Hypothalamus (tissue), 51 donors: ENCODE measurements at places on chromosomes 5 and 9.

DNA sequence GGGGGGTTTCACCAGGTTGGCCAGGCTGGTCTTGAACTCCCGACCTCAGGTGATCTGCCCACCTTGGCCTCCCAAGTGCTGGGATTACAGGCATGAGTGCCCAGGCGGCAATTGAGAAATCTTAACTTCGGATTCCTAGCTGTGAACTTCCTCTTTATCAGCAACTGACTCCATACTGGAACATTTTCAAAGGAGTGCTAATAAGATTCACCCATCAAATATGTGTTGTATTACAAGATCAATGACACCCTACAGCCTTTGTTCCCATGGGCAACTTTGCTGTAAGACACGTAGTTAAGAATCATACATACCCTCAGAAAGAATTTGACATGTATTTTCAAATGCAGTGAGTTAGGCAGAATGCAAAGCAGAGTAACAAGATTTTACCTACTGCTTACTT lies 23.1 kb upstream of the ACOT12 start:
- DNase-seq: no peak

DNA sequence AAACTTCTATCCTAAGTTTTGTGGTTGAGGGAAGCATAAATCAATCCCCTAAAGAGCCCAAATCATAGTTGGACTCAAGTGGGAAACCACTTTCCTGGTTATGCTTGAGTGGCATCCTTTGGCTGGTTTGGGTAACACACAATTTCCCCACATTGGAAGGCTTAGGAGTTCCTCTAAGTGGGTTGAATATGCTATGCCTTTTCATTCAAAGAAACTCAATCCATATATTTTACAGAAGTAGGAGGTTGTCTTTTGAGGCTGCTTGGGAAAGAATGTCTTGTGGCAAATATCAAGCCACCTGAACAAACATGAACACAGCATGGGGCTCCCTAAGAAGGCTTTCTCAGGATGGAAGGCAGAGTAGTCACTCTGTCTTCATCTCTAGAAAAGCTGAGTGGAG lies 121.1 kb downstream of the SPATA31D1 start:
- DNase-seq: no peak

DNA sequence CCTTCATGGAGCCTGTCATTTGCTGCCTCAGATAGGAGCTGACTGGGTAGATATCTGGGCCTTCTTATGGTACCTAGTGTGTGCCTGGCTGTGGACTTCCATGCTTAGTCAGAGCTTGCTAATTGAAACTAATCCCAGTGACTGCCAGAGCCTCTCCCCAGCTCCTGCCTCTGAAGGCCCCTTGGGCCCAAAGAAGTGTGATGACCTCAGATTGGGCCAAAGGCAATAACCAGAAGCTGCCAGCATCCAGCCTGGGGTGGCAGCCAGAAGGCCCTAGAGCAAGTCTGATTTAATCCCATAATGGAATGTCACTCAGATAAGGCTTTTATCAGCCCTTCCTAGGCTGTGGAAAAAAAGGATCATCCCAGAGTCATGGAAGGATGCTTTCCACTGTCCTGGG lies 17.1 kb upstream of the CDC23 start:
- no peak for DNase-seq

DNA sequence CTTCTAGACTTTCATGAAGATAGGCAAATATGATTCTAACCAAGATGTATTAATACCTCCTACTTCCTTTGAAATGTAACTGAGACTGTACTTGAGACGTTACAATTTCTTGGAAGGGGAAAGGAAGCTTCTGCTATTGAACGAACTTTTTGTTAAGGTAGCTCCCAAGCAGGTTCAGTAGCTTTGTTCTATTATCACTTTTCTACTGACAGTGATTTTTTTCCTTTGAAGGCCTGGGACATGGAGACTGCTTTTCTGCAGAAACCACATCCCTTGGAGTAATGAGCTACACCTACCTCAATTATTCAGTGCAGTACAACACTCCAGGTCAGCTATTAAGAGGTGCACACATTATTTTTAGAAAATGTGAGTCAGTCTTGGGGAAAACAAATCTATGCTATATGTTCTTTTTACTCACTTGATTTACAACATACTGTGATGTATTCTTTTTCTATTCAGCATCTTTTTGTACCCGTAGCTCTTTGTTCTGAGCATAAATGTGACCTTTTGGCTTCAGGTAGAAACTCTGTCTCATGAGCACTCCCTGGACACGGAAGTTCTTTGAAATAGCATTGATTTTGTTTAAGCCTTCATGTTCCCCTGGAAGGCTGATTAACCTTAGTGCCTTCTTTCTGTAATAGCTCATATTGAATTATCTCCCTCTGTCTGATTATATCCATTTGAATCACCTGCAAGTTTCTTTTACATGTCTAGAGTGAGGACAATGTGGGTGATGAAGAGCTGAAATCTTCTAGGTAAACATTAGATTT lies 56.5 kb upstream of the CDKN2B start:
- no peak for DNase-seq

DNA sequence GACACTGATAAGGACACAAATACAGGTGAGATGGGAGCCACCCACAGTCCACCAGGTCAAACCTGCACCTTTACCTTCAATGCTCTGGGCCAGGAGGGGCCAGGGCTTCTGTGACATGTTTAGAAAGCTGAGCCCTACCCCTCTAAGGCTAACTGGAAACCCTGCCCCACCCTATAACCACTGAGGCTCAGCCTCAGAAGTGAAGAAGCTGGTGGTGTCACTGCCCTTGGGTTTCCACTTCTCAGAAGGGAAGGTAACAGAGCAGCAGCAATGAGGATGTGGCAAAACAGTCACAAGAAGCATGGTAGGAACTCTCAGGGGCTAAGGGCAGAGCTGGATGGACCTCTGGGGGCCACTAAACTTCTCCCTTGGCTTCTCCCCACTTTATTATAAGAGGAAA lies 6.0 kb downstream of the PDGFRB start:
- no peak for DNase-seq

GRCh38 chr5:136781464-136781863 lies 416.1 kb upstream of the TRPC7 start:
- no peak for DNase-seq

DNA sequence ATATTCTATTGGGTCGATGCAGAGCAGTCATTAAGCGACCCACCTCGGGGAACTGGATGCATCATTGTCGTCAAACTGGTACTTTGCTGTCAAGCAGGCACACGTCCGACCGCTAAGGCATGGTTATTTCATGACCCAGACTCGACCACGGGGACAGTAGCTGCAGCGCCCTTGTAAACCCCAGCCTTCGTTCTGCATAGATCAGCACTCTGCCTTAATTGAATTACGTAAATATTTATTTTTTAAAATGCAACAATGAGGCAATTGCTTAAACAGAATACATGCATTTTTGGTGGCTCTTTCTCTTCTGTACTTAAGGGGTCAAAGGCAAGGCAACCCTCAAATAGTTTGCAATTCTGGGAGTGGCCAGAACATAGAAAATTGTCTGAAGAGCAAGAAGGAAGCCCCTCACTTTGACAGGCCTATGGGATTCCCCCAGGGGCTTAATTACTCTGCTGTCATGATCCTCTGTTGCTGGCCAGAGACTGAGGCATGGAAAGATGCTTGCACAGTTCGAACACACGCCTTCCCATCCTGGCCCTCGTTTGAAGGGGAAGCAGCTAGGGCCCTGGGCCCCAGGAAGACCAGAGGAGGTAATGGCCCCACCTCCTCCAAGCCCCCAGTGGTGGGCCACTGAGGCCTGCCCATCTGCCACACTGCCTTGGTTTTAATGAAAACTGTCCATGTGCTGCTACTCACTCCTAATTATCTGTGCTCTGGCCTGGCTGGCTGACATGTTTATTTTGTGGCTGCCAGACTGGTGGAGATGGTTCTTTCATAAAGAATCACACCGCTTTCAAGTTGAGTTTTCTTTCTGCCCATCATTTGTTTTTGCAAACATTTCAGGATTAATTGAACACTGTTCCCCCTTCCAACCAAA lies 169.7 kb upstream of the MAST4 start:
- DNase-seq: no peak

DNA sequence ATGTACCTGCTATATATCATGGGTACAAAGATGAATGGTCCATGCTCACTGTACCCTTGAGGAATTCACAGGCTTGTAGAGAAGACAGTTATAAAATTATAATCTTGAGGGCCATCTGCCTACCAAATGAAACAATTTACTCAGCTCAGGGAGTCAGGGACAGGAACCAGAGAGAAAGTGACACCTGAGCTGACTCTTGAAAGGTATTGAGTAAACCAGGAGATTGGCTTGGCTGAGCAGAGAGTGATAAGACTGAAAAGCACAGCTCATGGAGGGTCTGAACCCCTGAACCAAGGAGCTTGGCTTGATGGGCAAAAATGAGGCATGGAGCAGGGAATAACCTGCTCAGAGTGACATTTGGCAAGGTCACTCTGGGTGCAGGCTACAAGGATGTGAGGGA lies 147.3 kb downstream of the FAM114A2 start:
- DNase-seq: no peak

- DNase-seq: no peak
Measured at GRCh38 chr9:84254972-84255371, 85.6 kb downstream of the SLC28A3 start.

DNA sequence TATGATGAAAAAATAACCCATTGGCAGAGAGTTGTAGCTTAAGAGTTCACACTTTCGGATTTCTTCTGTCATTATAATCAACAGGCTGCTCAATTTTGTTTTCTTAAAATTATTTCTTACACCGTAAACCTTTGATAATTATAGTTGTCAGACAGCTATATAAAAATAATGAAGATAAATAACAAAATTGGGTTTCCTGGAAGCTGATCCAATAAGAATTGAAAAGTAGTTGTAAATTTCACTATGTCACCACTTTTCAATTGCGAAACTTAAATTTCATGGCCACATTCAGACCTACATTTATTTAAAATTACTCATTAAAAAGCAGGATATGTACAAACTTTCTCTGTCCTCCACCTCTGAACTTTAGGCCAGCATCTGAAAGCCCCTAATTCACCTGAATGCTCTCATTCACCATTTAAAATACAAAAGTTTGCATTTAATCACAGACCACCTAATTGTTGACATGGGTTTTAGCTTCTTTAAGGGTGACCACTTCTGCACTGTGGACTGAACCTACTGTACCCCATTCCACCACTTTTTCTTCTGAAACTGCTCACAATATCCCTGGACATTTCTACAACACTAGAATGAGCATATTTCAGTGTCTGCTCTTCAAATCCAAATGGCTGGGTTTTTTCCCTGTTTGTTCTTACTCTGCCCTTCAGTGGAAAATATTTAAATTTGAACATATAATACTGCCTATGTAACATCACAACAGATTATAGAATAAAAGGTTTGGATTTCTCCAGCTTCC lies 680 bp downstream of the SELENOP start:
- DNase-seq: no peak

DNA sequence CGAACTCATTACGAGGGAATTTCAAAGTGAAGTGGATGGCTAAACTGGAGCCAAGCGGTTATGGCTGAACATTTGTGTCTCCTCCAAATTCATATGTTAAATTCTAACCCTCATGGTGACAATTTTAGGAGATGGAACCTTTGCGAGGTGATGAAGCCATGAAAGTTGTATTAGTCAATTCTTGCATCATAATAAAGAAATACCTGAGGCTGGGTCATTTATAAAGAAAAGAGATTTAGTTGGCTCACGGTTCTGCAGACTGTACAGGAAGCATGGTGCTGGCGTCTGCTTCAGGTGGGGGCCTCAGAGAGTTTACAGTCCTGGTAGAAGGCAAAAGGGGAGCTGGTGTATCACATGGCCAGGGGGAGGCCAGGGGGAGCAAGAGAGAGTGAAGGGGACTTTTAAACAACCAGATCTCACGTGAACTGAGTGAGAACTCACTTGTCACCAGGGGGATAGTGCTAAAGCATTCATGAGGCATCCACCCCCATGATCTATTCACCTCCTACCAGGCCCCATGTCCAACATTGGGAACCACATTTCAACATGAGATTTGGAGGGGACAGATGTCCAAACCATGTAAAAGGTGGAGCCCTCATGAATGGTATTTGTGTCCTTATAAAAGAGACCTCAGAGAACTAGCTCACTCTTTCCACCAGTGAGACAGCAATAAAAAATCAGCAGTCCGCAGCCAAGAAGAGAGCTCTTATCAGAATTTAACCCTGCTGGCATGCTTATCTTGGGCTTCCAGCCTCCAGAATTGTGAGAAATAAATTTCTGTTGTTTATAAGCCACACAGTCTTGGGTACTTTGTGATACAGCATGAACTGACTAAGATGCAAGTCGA lies 143.4 kb downstream of the MTRR start:
- no peak for DNase-seq

DNA sequence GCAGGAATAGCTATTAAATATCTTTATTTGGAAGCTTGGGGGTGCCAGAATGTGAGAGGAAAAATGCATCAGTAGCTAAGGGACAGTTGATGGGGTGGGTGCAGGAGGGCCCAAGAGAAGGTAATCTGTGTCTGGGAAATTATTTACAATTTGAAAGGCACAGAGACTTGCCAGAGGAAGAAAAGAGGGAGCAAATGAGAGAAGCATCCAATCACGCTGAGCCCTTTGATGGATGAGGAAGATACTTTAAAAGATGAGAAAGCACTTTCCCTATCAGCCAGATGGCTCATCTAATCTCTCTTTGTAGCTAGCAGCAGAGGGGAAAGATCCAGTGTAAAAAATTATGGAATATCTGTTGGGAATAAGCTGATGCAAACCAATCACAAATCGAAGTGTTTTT lies 57.0 kb upstream of the ABCA1 start:
- no peak for DNase-seq

GRCh38 chr5:22549876-22550671 lies 303.1 kb downstream of the CDH12 start:
- no peak for DNase-seq
